ENCODE measurements at places on chromosomes 1 and 21. TPM values are rescaled to one million over a fixed set of nuclear protein-coding genes. Genes with fewer than 3 reads are reported as not detected.

PAQR6 gene
- 0.05 TPM for polyA plus RNA-seq

BRINP3 gene
- polyA plus RNA-seq: 1.0 TPM

MTARC2 gene
- 14.5 TPM for polyA plus RNA-seq

LAPTM5 gene
- 0.25 TPM for polyA plus RNA-seq

LCE3D gene
- polyA plus RNA-seq: not detected

AGBL4 gene
- polyA plus RNA-seq: not detected

KLHDC8A gene
- not detected for polyA plus RNA-seq

ACOT7 gene
- 141 TPM for polyA plus RNA-seq

KRTAP19-3 gene
- not detected for polyA plus RNA-seq

ESRRG gene
- polyA plus RNA-seq: 0.17 TPM

GPA33 gene
- not detected for polyA plus RNA-seq

C1orf94 gene
- 0.10 TPM for polyA plus RNA-seq

SVBP gene
- 33.4 TPM for polyA plus RNA-seq

RNU1-3 gene
- polyA plus RNA-seq: not detected

LEMD1 gene
- polyA plus RNA-seq: not detected

KRTAP21-2 gene
- polyA plus RNA-seq: not detected

RPE65 gene
- polyA plus RNA-seq: not detected

FCRLB gene
- 1.1 TPM for polyA plus RNA-seq

SLC30A2 gene
- polyA plus RNA-seq: not detected

Measured in fibroblast of lung (primary cell).